Stimulated activated effector memory CD8-positive, alpha-beta T cell treated with anti-CD3 and anti-CD28 coated beads, Interleukin-12 subunit alpha, Interleukin-12 subunit beta, amount 100 ng/mL, for 72 hours (primary cell): ENCODE measurements at places on chromosomes 6 and 20.

DNA sequence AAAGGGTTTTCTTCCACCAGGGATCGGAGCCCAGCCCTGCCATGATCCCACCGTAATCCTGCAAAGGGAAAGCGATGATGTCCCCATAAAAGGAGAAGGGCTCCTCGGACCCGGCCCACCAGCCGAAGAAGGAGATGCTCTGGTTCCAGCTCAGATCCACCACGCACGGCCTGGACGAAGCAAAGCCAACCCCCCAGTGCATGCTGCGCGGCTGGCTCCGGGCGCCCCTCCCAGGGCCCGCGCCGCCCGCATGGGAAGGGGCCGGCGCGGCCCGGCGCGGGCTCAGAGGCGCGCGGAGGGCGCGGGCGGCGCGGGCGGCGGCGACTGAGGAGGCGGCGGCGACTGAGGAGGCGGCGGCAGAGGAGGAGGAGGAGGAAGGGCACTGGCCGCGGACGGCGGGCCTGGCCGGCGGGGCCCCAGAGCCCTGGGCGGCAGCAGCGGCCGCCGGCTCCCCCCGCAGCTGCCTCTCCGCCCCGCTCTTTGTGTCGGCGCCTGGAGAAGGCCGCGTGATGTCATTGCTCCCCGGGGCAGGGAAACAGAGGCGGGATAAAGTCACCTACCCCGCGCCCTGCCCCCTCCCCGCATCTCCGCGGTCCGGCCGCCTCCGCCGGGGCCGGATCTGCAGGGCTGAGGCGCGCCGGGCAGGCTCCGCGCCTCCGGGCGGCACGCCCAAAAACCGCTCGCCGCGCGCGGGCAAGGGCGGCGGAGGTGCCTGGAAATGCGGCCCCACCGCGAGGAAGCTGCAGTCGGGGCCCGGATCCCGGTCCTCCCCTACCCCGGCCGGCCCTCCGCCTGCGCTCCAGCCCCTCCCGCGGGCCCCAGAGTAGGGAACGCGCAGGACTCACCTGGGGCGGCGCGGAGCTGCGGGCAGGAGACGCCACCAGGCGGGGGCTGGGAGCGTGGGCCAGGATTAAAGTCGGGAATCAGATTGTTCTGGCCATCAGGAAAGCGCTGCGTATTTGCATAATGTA is at the start of gene FAXC:
Gene FAXC (minus strand): TSS at position 504 of the 971 bp plus-strand sequence. CDS start 302 bp downstream, at position 202.
- DNase-seq, result no peak

DNA sequence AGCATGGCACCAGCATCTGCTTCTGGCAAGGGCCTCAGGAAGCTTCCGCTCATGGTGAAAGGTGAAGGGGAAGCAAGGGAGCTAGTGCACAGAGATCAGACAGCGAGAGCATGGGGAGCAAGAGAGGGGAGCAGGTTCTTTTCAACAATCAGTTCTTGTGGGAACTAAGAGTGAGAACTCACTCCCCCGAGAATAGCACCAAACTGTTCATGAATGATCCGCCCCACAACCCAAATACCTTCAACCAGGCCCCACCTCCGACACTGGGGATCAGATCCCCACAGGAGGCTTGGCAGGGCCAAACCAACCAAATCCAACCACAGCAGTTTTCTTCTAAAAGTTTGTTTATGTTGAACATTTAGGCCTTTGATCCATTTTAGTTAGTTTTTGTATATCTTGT is 69.7 kb upstream of the BHLHE23 start:
- DNase-seq, result no peak

- DNase-seq, result no peak
These were observed 104.7 kb upstream of the SGK1 start for GRCh38 chr6:134422426-134423231.

DNA sequence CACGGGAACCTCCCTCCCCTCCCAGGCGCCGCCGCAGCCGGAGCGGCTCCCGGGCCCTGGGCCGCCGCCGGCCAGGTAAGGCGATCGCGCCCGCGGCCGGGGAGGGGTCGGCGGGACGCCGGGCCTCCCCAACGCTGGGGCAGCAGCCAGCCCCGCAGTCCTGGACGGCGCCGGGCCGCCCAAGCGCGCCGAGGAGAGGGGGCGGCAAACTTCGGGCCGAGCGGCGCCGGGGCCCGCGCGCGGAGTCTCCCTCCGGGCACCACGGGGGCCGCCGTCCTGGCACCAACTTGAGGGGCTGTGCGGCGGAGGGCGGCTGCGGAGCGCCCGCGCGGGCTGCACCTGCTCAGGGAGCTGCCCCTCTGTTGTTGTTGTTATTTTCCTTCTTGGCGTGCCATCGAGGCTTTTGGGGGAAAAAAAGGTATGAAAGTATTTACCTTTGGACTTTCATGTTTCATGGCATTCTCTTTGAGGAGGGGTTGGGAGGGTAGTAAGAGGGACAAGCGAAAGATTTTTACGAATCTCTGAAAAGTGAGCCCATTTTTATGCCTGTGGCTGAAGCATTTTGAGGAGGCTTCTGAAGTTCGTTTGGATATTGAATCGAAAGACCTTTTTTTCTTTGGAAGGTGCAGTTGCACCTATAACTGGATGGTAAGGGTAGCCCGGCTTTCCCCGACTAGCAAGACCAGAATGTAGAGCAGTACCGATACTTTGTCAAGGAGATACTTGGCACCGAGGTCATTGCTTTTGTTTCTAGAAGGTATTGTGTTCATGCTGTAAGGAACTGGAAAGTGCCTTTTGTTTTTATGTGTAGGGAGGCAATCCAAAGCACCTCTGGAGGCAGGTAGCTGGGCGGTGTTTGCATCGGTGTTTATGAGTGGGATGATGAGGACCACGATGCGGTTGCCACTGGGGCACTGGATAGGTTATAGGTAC is at the start of gene RNF182:
Gene RNF182 (plus strand): TSS at position 4 of the 933 bp plus-strand sequence. CDS start 52,168 bp downstream, outside the sequence.
- DNase-seq, result no peak

DNA sequence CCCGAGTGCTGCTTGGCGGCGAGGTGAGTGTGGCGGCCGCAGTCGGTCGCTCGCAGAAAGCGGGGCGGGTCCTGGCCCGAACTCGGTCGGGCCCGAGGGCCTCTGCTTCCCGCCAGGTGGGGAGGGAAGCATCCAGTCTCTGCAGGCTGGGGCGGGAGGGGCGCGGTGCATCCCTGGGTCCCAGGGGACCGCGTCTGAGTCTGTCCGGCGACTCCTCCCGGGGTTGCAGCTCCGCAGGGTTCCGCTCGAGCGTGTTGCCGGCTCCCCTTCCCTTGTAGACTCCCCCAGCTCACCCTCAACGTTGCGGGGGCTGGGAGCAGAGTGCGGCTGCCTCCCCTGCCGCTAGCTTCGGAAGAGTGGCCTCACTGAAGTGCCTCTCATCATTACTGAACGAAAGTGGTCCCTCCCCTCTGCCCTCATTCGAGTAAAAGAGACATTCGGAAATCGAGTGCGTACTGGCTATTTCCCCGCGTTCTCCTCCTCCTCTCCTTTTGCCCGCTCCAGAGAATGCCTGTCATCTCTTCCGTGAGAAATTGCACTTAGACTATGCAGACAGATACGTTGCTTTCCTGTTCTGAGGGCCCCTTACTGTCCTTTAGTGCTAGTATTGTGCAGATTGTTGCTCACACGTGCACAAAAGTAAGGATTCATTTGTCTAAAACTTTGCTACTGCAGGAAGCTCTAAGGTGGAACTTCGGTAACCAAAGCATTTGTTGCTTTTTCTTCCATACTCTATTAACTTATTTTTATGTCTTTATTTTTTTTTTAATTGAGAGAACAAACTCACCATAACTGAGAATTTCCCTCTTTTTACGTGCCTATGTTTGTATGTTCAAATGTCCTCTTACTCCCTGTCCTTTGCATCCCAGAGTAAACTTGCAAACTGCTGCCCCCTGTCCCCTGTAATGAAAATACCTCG is 751 bp downstream of the MAP3K4 start:
- peak; percentile 78 for DNase-seq
